ENCODE measurements at places on chromosomes 2 and 18.

GRCh38 chr18:50695431-50696176 lies 124.2 kb downstream of the MRO start:
- DNase-seq, result no peak

- DNase-seq, result no peak
Measured at GRCh38 chr18:44702594-44702993, 21.9 kb downstream of the SETBP1 start.

DNA sequence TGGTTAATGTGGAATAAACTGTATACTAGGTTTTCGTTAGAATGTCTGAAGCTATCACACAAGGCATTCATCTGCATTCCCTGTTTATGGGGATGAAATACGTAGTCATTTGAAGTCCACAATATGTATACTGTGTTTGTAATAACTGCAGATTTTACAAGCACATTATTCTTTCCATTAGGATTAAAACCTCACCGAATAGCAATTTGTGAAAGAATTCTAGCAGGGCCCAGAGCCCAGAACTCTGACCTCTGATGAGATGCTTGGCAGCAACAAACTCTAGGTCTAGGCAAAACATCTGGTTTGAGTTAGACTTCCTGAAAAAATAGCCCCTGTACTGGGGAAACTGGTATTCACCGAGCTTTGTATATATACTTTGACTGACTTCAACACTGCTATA lies 158.2 kb downstream of the SRBD1 start:
- no peak for DNase-seq

DNA sequence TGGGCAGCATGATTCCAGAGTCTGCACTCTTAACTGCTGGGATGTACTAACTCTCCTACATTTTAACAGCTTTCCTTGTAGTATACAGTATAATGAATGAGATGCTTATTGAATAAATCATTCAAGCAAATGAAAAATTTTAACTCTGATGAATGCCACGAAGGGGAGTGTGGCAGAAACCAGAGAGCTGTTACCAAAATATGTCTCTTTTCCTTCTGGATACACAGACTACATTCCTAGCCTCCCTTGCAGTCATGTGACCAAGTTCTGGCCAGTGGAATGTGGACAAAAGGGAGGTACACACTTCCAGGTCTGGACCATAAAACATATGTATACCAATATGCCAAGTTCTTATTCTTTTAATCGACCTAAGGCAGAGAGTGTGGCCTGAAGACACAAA lies 1.7 kb upstream of the EML4 start:
- DNase-seq, result no peak

- no peak for DNase-seq
Measured at GRCh38 chr2:153138651-153139375, 339.7 kb downstream of the RPRM start.
